Activated T-helper 1 cell treated with anti-CD3 and anti-CD28 coated beads, Interleukin-12 subunit alpha, Interleukin-12 subunit beta, Interleukin-2, Interleukin-4 antibody, amounts not matched to agents 30 ng/mL and 10 ng/mL and 1 ng/mL, durations not matched to agents 14 hours and 24 hours and 36 hours (primary cell): ENCODE measurements at places on chromosomes 13 and 19. TPM values are rescaled to one million over a fixed set of nuclear protein-coding genes. Genes with fewer than 3 reads are reported as not detected.

Gene LHFPL6
- 4.2 and 4.8 TPM in 2 replicates for total RNA-seq

DNA sequence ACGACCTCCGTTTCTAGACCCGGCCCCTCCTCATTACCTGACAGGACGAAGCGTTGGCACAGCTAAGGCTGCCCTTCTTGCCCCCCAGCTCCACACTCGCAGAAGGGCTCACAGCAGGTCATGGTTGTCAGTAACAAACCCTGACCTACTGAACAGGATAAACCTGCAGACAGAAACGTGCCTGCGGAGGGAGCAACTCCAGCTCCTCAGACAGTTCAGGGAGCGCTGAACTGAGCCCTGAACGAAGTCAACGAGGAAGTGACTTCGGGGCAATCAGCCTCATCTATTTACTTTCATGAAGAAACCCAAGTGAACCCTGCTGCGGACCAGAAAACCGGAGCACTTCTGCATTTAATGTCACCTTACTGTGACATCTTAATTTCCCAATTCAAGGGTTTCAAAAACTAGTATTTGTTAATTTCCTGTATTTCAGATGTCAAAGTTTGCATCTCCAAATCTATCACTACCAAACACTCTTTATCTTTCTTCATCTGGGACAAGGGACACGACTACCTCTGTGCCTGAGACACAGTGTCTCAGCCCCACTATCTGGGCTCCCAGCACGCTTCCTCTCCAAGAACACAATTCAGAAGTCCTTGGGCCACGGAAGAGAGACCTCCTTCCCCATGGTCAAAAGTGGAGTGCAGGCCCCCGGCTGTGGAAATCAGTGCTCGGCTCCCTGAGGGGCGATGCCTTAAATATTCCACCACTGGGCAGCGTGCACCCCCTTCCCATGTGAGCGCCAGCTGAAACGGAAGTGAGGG is 40.2 kb downstream of the CARS2 start:
- H3K4me3 ChIP-seq = no peak overlapping the region
- peaks cover 2% of the 10 kb centered on the region for H3K4me1 ChIP-seq
- peaks cover 60% of the 10 kb centered on the region for H3K36me3 ChIP-seq

GRCh38 chr13:89832827-89833226 is 1514.7 kb upstream of the MIR17HG start:
- H3K4me1 ChIP-seq = no peaks in the 10 kb centered on the region
- no peaks in the 10 kb centered on the region for H3K27me3 ChIP-seq
- DNase-seq = no peak
- H3K4me3 ChIP-seq = no peak overlapping the region
- no peak overlapping the region for H3K27ac ChIP-seq

DNA sequence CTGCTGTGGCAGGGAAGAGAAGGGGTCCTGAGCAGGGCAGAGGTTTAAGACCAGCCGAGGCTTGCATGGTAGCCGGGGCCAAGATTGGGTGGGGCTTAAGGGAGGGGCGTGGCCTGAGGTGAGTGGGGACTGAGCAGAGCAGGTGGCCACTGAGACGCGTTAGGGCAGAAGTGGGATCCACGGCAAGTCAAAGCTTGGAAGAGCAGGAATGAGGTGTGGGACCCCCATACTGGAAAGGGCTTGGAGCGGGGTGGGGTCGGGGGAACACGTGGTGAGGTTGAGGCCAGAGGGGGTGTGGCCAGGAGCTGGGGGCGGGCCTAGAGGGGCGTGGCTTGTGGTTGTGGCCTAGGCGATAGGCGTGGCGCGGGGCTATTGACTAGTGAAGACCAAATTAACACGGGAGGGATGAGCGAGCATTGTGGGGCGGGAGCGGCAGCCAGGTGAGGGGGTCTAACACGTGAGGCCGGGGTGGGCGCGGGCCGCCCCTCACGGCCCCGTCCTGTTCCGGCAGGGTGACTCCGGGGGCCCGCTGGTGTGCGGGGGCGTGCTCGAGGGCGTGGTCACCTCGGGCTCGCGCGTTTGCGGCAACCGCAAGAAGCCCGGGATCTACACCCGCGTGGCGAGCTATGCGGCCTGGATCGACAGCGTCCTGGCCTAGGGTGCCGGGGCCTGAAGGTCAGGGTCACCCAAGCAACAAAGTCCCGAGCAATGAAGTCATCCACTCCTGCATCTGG is 3.3 kb downstream of the CFD start:
- peak overlapping the region; percentile 54 for H3K4me3 ChIP-seq
- peak overlapping the region; percentile 75 for H3K27ac ChIP-seq
- peaks cover 4% of the 10 kb centered on the region for H3K36me3 ChIP-seq
- DNase-seq = peak; percentile 75
- peaks cover 13% of the 10 kb centered on the region for H3K27me3 ChIP-seq

DNA sequence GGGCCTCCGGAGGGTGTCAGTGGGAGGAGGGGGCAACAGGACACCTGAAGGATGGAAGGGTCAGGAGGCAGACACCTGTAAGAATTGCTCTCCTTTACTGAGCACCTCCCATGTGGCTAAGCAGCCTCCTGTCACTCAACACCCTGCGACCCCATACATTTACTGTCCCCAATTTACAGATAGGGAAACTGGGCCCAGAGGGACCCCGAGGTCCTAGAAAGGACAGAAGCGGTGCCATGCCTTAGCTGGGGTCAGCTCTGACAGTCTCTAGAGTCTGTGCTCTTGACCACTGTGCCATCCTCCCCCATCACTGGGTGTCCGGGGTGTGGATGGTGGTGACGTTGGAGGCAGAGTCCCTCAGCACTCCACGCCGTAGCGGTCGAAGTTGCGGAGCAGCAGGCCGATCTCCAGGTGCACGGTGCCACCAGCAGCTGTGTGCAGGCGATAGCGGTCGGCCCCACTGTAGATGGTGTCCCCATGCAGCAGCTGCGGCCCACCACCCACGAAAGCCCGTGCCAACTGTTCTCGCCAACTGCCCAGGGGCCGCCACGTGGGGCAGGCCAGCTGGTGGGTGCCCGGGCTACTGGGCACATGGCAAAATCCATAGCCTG is 726 bp upstream of the TGFB1 start:
- peak overlapping the region; percentile 84 for H3K27ac ChIP-seq
- H3K27me3 ChIP-seq = no peaks in the 10 kb centered on the region
- H3K36me3 ChIP-seq = peaks cover 15% of the 10 kb centered on the region
- H3K4me1 ChIP-seq = peaks cover 61% of the 10 kb centered on the region
- DNase-seq = no peak

GRCh38 chr19:1568320-1569019 is at the start of gene MEX3D:
TSS of gene MEX3D (minus strand) at chr19:1568325. CDS start at chr19:1568058, 267 bp downstream.
- H3K27me3 ChIP-seq = peaks cover 18% of the 10 kb centered on the region
- peak; percentile 67 for DNase-seq
- peak within 1 kb of the TSS; percentile 56 for H3K4me3 ChIP-seq
- H3K4me1 ChIP-seq = no peaks in the 10 kb centered on the region

DNA sequence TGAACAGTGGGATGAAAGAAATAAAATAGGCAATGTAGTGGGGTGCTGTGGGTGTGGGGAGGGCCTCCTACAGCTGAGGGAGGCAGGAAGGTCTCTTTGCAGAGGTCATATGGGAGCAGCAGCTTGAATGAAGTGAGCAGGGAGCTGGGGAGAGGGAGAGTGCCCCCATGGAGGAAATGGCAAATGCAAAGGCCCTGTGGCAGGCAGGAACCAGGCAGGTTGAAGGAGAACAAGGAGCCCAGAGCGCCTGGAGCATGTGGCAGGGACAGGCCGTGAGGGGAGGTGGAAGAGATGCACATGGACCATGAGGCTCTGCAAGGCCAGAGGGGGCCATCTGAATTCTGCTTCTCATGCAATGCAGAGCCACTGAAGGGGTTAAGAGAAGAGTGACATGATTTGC is 191.8 kb downstream of the URI1 start:
- H3K4me3 ChIP-seq = no peak overlapping the region
- H3K4me1 ChIP-seq = no peaks in the 10 kb centered on the region
- no peaks in the 10 kb centered on the region for H3K36me3 ChIP-seq
- H3K27ac ChIP-seq = no peak overlapping the region
- DNase-seq = no peak
- peaks cover 2% of the 10 kb centered on the region for H3K27me3 ChIP-seq

DNA sequence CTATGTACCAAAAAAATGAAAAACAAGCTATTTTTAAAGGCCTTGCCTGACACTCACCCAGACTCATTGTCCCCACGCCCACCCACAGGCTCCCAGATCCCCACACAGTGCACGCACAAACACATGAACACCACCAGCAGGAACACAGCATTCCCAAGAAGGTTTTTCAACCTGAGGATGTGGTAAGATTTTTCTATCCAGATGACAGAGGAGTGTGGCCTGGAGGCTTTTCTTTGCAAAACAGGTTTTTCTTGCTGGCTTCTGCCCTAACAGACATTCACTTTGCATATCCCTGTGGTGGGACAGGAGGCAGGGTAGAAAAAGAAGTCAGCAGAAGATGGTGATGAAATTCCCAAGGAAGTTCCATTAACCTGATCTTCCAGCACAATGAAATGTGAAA is 97.8 kb downstream of the KLF12 start:
- no peak for DNase-seq
- no peaks in the 10 kb centered on the region for H3K36me3 ChIP-seq
- H3K4me3 ChIP-seq = no peak overlapping the region
- H3K27me3 ChIP-seq = no peaks in the 10 kb centered on the region

DNA sequence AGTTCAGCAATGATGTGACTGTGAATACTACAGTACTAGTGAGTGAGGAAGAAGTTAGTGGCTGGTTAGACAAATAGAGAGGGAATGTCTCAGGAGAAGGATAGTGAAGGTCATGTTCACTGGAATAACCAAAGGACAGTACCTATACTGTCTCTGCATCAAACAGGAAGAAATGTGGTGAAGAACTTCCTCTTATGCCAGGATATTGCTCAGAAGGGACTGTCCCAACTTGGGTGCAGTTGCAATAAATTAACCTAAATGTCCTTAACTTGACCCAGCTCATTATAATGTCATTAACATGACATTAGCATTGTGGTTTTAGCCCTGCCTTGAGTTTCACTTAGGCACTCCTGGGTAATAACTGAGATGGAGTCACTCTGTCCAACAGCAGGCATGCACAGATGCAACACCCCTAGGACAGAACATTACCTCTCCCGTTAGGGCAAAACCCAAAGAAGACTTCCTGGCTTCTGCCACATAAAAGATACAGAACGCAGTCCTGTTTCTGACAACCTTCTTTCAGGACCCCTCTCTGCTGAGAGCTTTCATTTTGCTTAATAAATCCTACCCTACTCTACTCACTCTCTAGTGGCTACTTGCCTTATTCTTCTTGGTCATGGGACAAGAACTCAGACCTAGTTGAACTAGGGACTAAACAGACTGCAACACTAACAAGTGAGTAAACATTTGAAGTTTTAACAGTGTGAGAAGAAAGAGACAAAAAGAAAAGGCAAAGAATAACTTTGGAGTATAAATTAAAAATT is 1591.6 kb upstream of the MIR17HG start:
- H3K4me1 ChIP-seq = no peaks in the 10 kb centered on the region
- no peak overlapping the region for H3K27ac ChIP-seq
- H3K27me3 ChIP-seq = no peaks in the 10 kb centered on the region
- no peaks in the 10 kb centered on the region for H3K36me3 ChIP-seq
- DNase-seq = no peak
- no peak overlapping the region for H3K4me3 ChIP-seq

DNA sequence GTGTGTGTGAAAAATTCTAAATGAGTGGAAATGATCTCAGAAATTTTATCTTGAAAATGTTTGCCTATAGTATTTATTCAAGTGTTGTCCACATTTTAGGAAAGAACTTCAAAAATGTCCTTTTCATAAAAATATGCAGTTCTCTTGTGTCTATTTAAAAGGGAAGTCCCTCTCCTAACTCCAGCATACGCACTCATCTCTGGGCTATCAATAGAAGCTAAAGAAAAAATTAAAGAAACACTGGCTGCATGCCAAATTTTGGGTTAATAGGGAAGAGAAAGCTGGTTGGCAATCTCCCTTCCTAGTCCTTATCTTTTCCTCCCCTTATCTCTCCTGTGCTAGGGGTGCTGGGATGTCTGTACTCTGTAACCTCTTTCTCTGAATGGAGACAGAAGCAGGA is 313.3 kb downstream of the ENOX1 start:
- no peaks in the 10 kb centered on the region for H3K36me3 ChIP-seq
- H3K4me3 ChIP-seq = no peak overlapping the region
- no peak for DNase-seq
- H3K4me1 ChIP-seq = no peaks in the 10 kb centered on the region

DNA sequence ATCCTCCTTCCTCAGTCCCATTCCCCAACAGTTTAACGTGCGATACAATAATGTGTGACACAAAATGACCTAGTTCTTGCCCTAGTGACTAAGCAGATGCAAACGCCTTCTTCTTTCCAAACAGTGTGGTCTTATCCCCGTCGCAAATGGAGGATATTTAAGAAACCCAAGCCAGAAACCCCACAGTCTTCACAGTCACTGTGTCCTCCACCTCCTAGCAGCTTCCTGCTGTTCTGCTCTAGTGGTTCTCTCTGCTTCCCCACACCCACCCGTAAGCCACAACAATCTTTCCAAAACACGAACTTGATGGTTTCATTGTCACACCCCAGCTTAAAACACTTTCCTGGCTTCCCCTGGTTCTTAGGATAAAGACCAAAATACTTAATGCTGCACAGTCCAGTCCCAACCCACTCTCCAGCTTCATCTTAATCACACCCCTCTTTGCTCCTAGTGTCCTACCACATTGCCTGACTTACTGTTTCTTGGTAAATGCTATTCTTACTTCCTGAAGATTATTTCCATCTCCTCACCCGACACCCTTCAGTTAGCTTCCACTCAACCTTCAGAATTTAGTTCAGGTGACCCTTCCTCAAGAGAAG is 32.3 kb downstream of the ITM2B start:
- H3K4me3 ChIP-seq = peak overlapping the region; percentile 8
- peaks cover 43% of the 10 kb centered on the region for H3K36me3 ChIP-seq
- H3K27ac ChIP-seq = peak overlapping the region; percentile 40
- peak; percentile 13 for DNase-seq
